RWPE1 (cell line): ENCODE measurements at places on chromosomes 3 and 15.

DNA sequence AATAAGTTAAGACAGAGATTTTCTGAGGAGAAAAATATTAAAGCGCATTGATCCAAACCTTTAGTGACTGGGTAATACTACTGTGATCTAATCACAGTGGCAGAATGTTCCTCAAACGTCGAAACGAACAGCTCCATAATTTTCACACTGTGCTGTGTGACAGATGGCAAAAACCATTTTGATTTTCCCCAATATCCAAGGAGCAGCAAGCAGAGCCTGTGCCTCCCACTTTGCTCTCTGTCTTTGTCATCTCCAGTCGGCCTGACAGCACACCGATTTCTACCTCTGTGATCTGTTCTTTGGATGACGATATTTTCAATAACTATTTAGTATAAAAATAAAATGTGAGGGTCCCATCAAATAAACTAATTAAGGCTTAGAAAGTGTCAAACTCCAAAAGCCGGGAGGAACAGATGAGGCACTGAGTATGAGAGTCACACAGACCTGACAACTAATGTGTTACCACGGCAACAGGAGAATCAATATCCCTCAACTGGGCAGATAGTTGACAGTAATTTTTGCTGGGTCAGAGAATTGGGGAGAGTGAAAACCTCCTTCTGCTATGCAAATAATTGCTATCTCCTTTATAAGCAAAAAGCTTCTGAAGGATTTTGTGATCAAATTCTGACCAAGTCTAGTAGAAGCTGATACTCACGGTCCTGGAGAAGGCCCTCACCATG, 489.1 kb upstream of the CFAP20DC start:
- no peak for DNase-seq

DNA sequence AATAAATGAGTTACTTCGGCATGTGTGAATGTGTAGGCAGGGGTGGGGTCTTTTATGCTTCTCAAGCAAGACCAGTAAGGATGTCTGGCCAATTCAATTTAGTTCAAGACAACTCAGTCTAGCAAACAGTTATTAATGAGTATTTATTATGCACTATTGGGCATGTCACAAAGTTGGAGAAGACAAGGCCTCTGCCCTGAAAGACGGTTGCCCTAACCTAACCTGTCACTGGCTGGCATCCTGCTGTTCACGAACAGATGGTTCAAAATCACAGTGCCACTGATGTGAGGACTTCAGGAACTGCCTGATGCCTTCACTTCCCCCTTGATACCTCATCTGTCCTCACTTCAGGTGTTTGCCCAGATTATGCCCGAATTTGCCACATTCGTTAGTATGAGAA, 217.8 kb downstream of the SOX2 start:
- DNase-seq: no peak

GRCh38 chr3:87674397-87675161, 384.2 kb downstream of the CGGBP1 start:
- no peak for DNase-seq

- DNase-seq: no peak
Measured at GRCh38 chr3:127405791-127406190, 117.9 kb upstream of the PRR20G start.
